ENCODE measurements at places on chromosomes 3 and 15.

DNA sequence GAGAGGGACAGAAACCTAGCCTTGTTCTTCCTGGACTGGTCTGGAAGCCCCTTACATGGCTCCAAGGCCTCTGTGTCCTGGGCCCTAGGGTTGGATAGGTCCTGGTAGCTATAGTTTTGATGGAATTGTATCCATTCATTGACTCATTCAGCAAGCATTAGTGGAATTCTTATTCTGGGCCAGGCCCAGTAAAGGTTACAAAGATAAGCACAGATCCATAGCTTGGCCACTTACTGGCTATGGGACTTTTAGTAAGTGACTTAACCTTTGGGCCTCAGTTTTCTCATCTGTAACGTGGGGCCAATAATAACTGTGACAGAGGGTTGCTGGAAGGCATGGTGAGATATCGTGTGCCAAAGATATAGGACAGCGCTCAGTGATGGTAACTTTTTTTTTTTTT lies 13.6 kb upstream of the DAG1 start:
- DNase-seq: no peak

- no peak for DNase-seq
Observed at GRCh38 chr15:57460208-57460816, 84.0 kb downstream of the CGNL1 start.

DNA sequence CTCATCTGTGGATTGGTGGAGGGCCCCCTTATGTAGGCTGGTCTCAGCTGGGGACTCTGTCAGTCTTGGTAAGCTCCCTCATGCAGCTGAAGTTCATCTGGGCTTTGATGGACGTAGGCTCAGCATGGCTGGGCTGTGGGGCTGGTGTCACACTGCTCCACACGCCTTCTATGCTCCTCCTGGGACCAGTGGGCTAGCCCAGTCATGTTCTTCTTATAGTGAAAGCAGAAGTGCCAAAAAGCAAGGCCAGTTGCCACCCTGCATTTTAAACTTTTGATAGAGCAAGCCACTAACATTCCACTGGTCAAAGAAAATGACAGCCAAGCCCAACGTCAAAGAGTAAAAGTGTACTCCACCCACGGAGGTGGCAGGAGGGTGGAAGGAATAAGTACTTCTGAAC lies 165.5 kb downstream of the MEX3B start:
- DNase-seq: no peak

GRCh38 chr15:66126456-66126855 lies 127.1 kb downstream of the MEGF11 start:
- no peak for DNase-seq

GRCh38 chr3:65761446-65762234 lies 277.1 kb downstream of the MAGI1 start:
- DNase-seq: no peak
